NCI-H1417 (cell line): ENCODE measurements at places on chromosomes 3 and 15.
A peak's percentile ranks its signal among the peaks of the same experiment; 100 is the strongest.

GRCh38 chr15:95160316-95160715 is 929.0 kb downstream of the MCTP2 start:
- DNase-seq = no peak

- DNase-seq = no peak
These were observed 50.6 kb downstream of the DGKG start for GRCh38 chr3:186311441-186311840.

- no peak for DNase-seq
These were observed 67.1 kb downstream of the UBP1 start for GRCh38 chr3:33373082-33373437.

DNA sequence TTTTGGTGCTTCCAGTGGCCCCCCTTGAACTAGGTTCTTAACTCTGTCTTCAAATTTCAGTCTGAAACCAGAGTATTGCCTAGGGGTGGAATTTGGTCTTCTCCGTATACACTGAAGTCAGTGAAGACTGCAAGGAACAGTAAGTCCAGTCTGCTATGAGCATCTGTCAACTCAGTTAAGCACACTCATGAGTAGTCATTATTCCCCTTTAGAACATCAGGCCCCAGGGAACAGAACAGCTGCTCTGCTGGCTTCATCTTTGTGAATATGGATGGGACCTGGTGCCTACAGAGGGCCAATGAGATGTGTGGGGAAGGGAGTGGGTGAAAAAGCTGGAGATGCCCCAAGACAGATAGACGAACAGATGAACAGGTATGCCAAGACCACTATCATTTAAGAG is 85.2 kb upstream of the PRR23C start:
- no peak for DNase-seq

GRCh38 chr3:123348471-123349200 is 100.3 kb downstream of the ADCY5 start:
- DNase-seq = no peak

DNA sequence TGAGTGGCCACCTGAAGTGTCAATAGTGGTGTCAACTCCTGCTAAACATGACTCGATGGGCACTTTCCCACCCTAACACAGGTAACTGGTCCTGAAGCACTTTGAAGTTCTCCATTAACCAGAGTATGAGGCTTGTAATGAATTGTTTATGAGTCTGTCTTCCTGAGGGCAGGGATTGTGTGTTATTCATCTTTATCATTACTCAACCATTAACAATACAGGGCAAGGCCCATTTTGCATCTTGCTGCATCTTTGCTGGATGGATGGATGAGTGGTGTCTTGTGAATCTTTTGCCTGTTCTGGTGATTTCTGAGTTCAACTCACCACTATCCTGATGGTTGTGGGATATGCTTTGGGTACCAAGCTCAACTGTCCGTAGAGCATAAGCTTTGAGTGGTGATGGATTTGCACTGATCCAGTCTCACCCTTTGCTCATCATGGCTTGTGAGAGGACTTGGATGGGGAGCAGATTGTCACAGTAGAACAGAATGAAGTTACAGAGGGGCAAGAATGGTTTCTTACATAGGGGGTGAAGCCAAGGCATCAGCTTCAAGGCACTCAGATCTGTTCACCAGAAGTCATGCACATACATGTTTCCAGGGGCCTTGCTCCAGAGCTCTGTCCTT is 22.3 kb upstream of the EPB42 start:
- no peak for DNase-seq

- no peak for DNase-seq
These were observed 1679.4 kb downstream of the OTOL1 start for GRCh38 chr3:163175970-163176369.

- DNase-seq = no peak
These were observed 121.6 kb downstream of the SMAD6 start for GRCh38 chr15:66823601-66824000.

GRCh38 chr3:54951405-54951804 is 23.5 kb upstream of the LRTM1 start:
- DNase-seq = peak; percentile 1

GRCh38 chr15:56205061-56205876 is 38.4 kb downstream of the RFX7 start:
- no peak for DNase-seq

GRCh38 chr3:39096775-39097174 is 10.7 kb downstream of the GORASP1 start:
- DNase-seq = no peak

DNA sequence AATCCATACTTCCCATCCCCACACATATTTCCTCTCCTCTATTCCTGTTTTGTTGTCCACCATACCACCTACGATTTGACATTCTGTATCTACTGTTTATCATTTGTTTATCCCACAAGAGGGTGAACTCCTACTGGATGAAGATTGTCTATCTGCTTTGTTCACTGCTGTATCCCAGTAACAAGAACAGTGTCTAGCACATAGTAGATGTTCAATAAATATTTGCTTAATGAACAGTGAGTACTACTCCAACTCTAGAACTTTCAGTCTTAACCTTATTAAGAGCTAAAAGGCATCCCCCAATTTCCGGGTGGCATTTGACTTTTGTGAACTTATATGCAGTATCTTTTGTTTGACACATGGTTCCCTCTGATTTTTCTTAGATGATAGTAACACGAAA is 1.3 kb downstream of the PYGO1 start:
- peak; percentile 17 for DNase-seq

GRCh38 chr3:98972155-98972554 is 70.7 kb upstream of the DCBLD2 start:
- DNase-seq = no peak

DNA sequence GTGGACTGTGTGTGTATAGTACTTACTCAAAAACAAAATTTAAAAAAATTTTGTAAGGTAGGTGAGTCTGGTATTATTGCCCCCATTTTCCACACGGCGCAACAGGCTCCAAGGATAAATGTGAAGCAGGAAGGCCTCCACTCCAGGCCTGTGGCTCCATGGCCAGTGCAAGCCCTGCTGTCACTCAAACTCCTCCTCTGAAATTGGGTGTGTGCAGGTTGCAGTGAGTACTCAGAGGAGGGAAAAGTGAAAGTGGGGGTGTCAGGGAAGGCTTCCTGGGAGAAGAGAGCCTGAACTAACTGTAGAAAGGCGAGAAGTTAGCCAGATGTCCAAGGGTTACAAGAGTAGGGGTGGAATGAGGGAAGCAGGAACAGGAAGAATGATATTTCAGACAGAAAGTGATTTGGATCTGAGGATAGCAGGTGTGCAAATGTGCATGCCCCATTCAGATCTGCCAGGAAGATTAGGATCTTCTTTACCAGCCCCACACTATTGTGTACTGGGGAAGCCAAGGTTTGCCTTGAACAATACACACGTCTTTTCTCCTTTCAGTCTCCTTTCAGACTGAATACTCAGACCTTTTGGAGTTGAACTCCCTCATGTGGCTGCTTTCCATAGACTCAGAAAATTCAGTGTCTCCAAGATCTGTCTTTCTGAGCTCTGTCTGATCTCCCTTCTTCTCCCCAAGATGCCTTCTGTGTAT is 48.7 kb upstream of the RYK start:
- DNase-seq = no peak

DNA sequence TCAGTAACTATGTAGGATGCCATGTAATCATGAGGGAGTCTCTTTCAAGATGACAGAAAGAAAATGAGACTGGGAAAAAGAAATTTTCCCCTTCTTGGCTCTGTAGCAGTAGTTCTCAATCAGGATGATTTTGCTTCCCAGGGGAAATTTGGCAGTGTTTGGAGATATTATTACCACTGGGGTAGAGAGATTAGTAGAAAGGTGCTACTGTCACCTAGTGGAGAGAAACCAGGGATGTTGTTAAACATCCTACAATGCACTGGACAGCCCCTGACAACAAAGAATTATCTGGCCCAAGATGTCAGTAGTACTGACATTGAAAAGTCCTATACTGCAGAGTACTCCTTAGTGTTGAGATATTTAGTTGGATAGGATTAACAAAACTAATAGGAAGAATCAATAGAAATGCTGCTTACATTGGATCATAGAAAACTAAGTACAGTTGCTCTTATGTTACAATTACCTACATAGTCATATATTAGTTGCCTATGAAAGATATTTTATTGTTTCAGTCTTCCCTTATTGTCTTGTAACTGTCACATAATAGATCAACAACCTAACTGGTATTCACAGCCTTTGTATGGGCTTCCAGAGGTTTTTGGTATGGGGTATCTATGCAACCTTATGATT is 433.3 kb downstream of the RAP2B start:
- peak; percentile 35 for DNase-seq

- no peak for DNase-seq
These were observed 32.1 kb upstream of the XCR1 start for GRCh38 chr3:46059432-46059831.

DNA sequence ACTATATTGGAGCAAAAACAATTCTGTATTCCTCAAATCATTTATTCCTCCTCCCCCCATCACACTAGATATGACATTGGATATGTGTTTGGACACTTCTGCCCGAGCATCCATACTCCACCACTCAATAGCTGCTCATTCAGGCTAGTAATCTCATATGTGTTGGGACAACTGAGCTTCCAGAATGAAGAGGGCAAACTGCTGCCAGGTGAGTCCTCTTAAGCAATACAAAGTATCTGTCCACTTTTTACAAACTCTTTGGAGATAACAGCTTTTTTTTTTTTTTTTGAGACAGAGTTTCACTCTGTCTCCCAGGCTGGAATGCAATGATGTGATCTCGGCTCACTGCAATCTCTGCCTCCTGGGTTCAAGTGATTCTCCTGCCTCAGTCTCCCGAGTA is 5.4 kb upstream of the TNFSF10 start:
- DNase-seq = no peak

GRCh38 chr3:161203485-161204098 is 17.5 kb upstream of the NMD3 start:
- DNase-seq = no peak

- DNase-seq = no peak
These were observed 239.2 kb downstream of the GABRG3 start for GRCh38 chr15:27210176-27210575.

DNA sequence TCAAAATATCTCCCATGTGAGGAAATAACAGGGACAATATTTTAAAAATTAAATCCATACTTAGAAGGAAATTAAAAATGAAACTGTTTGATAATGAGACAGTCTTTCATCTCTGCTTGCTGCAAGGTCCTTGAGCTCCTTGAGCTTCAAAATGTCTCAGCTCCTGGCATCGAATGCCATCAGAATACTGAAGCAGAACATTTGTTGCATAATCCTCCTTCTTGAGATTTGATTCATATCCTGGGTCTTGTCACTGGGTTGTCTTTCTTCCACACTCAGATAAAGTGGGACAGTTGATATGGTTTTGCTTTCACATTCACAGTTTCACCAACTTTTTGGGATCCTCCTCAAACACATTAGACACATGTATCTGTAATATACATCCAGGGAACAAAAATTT is 27.8 kb downstream of the COL8A1 start:
- DNase-seq = no peak

GRCh38 chr3:47394881-47395280 is 14.1 kb downstream of the PTPN23 start:
- no peak for DNase-seq

DNA sequence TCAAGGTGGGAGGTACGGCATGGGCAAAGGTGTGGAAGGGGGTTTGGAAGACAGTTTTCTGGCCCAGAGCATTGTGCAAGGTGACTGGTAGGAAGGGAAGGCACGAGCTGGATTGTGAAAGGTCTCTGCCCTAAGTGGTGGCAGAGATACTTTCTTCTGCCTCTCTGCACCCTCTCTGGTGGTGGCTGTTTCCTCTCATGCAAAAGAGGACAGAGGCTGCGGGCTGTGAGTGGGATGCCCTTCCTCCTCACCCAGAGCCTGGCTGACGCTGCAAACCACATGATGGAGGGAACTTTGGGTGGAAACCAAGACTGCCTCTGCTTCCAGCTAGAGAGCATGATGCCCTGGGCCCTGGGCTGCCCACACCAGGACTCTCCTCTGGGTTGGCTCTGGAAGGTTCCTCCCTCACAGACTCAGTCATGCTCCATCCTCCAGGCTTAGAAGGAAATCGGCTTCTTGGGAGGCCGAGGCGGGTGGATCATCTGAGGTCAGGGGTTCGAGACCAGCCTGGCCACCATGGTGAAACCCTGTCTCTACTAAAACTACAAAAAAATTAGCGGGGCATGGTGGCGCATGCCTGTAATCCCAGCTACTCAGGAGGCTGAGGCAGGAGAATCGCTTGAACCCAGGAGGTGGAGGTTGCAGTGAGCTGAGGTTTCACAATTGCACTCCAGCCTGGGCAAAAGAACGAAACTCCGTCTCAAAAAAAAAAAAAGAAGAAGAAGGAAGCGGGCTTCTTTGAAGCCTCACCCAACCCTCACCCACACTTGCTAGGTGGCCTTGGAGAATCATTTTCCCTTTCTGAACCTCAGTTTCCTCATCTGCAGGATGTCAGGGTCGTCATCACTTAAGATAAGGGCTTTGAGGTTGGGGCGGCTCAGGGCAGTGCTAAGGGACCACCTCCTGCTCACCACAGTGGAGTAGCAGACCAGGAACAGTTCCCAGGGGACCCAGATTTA is 8.3 kb downstream of the PSTPIP1 start:
- no peak for DNase-seq

- no peak for DNase-seq
These were observed 121.1 kb downstream of the OXSM start for GRCh38 chr3:25910997-25911396.

GRCh38 chr3:140117096-140117526 is 182.1 kb downstream of the CLSTN2 start:
- no peak for DNase-seq

GRCh38 chr3:5020242-5020722 is 41.0 kb downstream of the BHLHE40 start:
- DNase-seq = no peak

- no peak for DNase-seq
These were observed 552.8 kb downstream of the NAALADL2 start for GRCh38 chr3:175411946-175412345.

DNA sequence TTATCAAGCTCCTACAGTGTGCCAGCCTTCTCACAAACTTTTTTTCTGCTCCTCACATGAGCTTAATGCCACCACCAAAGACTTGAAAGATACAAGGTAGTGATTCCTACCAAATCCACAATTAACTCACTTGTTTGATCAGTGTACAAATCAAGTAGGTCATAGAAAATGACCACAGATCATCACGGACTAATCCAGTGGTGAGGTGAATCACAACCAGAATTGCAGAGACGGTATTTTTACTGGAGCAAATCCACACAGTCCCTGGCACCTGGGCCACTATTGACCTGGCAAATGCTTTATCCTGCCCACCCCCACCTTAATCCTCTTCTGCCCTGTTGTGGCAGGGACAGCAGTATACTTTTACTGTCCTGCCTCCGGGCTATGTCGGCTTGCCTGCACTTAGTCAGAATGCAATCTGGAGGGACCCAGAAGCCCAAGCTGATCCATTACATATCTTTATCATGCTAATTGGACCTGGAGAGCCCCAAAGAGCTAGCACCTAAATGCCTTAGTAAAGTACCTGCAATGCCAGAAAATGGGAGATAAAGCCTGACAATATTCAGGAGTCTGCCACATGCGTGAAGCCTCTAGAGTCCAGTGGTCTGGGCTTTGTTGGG is 83.9 kb upstream of the CDV3 start:
- DNase-seq = no peak
